Lower lobe of right lung (tissue), 2 donors: ENCODE measurements at places on chromosomes 2 and 18. TPM values are rescaled to one million over a fixed set of nuclear protein-coding genes. Genes with fewer than 3 reads are reported as not detected.

Gene DNAH7
- 9.2 TPM for total RNA-seq

Gene FAP
- 3.4 TPM for total RNA-seq

Gene MSTN
- 0.18 TPM for total RNA-seq

Gene PLCD4
- 1.1 TPM for total RNA-seq

Gene RGPD8
- 16.0 TPM for total RNA-seq

Gene TSPYL6
- total RNA-seq = not detected

Gene LIMS4
- total RNA-seq = 1.1 TPM

Gene MYOM1
- 5.0 TPM for total RNA-seq

Gene IL1RL1
- total RNA-seq = 69.6 TPM

Gene FOXI3
- total RNA-seq = not detected

Gene FMNL2
- 77.9 TPM for total RNA-seq

Gene SCG2
- 0.71 TPM for total RNA-seq

Gene CYP26B1
- 2.5 TPM for total RNA-seq

Gene SLC9A4
- total RNA-seq = not detected

Gene WDPCP
- total RNA-seq = 12.3 TPM

Gene GPD2
- total RNA-seq = 50.4 TPM

Gene SLC30A3
- 0.80 TPM for total RNA-seq

Gene ZNF532
- 54.0 TPM for total RNA-seq

Gene CNDP1
- total RNA-seq = not detected

Gene TOGARAM2
- 15.4 TPM for total RNA-seq

Gene IL36A
- total RNA-seq = not detected

Gene OSGEPL1
- 7.9 TPM for total RNA-seq

Gene CIDEA
- not detected for total RNA-seq

Gene DLGAP1
- total RNA-seq = 3.8 TPM

Gene CCDC178
- total RNA-seq = not detected
